Activated CD4-positive, alpha-beta memory T cell treated with anti-CD3 and anti-CD28 coated beads for 36 hours (primary cell): ENCODE measurements at places on chromosomes 2 and 18. TPM values are rescaled to one million over a fixed set of nuclear protein-coding genes. Genes with fewer than 3 reads are reported as not detected.
A peak's percentile ranks its signal among the peaks of the same experiment; 100 is the strongest.

SFTPB gene
- total RNA-seq, result not detected

FAM228A gene
- total RNA-seq, result 0.17 TPM

ACVR1 gene
- total RNA-seq, result 24.8 TPM

ACYP2 gene
- total RNA-seq, result 5.6 TPM

NAT8 gene
- not detected for total RNA-seq

COL4A3 gene
- not detected for total RNA-seq

ANKRD62 gene
- not detected for total RNA-seq

SPOPL gene
- total RNA-seq, result 10.6 TPM

GALNT3 gene
- total RNA-seq, result 3.2 TPM

- H3K4me3 ChIP-seq, result no peak overlapping the region
- no peak for DNase-seq
- no peak overlapping the region for H3K27ac ChIP-seq
- peaks cover 19% of the 10 kb centered on the region for H3K4me1 ChIP-seq
These were observed 10.0 kb downstream of the MRPL33 start for GRCh38 chr2:27781496-27781895.

DNA sequence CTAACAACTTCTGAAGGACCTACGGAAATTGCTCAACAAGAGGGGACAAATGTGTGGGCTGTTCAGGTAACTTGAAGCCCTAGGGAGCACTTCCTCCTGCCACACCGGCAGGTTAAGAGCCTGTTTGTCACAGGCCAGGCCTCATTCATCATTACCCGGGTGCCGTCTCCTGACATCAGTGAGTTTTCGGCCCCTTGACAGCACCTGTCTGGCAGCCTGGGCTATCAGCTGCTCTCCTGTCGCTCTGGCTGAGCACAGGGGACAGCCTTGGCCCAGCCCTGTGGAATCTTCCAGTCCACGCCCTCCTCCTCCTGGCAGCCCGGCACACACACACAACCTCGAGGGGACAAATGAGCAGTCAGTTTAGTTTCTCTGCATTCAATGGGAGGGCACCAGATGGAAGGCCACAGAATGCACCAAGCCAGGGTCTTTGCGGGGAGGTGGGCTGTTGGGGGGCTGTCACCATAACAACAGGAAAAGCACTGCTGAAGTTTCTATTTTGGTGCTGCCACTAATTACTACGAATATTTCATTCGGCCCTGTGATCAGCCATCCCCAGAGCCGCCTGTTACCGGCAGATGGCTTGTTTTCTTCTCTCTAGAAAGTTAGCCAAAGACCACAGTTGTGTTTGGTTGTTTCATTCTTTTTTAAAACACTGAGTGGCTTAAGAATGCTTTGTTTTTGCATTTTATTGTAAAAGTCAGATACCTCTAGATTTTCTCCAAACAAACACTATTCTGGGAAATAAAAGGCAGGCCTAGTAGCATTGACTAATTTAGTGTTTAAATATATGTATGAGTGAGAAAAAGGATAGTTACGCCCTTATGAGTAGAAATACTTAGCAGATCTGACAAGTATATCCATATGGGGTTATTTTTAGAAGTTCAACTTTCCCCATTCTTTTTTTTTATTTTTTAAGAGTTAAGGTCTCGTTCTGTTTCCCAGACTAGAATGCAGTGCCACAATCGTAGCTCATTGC is 189.9 kb upstream of the NDUFV2 start:
- H3K27me3 ChIP-seq, result peaks cover 1% of the 10 kb centered on the region
- DNase-seq, result no peak
- H3K36me3 ChIP-seq, result peaks cover 2% of the 10 kb centered on the region
- H3K4me3 ChIP-seq, result no peak overlapping the region

DNA sequence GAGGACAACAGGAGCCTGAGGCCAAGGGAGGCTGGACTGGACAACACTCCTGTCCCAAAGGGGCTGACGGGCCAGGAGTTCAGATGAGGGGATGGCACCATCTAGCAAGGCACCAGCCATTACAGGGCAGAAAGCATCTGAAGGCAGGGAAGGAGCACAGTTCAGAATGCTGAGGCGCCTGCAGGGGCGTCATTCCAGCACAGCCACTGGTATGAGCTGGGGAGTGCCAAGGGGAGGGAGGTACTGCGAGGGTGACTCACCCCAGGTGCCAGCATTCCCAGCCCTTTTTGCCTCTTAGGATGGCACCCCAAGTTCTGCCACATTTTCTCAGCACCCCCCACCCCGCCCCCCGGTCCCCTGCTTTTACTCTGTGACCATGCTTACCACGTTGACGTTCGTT is 129.8 kb upstream of the EPAS1 start:
- H3K36me3 ChIP-seq, result peaks cover 3% of the 10 kb centered on the region
- no peak overlapping the region for H3K27ac ChIP-seq
- DNase-seq, result no peak
- no peak overlapping the region for H3K4me3 ChIP-seq
- H3K27me3 ChIP-seq, result no peaks in the 10 kb centered on the region

DNA sequence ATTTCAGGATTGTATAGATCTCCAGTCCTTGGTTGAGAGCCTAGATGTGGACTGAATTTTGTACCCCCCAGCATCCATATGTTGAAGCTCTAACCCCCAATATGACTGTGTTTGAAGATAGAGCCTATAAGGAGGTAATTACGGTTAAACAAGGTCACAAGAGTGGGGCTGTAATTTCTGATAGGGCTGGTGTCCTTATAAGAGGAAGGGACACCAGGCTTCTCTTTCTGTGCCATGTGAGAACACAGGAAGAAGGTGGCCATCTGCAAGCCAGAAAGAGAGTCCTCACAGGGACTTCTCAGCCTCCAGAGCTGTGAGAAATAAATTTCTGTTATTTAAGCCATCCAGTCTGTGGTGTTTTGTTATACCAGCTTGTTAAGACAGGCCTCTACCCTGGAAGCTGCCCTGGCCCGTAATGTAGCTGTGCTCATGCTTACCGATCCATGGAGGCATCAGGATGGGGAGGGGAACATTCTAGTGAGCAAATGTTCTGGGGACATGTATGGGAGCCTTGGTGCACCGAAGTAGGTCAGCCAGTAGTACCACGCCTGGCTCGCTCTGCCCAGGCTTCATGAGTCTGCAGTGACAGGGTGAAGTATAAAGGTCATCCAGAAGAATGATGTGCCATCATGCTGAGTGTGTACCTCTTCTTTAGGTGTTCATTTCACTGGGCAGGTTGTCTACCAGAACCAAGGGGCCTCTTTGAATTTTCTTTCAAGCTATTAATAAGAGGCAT is 16.1 kb downstream of the RASGRP3 start:
- peaks cover 48% of the 10 kb centered on the region for H3K4me1 ChIP-seq
- peaks cover 13% of the 10 kb centered on the region for H3K27me3 ChIP-seq
- DNase-seq, result no peak
- no peaks in the 10 kb centered on the region for H3K36me3 ChIP-seq

DNA sequence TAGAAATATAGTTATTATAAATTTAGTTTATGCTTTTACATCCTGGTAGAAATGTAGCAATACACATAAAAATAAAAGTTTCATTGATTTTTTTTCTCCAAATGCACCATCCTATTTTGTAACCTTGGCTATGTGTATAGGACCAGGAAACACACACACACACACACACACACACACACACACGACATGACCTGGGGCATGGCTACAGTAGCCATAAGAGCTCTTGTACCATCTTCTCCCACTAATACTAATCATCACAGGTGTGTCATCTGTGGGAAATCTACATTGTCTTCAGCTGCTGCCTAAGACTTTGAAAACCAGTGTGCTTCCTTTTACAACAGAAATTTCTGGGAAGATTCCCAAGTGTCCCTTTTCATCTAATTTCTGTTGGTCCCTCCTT is 144.3 kb downstream of the MCFD2 start:
- H3K4me1 ChIP-seq, result no peaks in the 10 kb centered on the region
- H3K27ac ChIP-seq, result no peak overlapping the region
- H3K27me3 ChIP-seq, result no peaks in the 10 kb centered on the region
- no peaks in the 10 kb centered on the region for H3K36me3 ChIP-seq

DNA sequence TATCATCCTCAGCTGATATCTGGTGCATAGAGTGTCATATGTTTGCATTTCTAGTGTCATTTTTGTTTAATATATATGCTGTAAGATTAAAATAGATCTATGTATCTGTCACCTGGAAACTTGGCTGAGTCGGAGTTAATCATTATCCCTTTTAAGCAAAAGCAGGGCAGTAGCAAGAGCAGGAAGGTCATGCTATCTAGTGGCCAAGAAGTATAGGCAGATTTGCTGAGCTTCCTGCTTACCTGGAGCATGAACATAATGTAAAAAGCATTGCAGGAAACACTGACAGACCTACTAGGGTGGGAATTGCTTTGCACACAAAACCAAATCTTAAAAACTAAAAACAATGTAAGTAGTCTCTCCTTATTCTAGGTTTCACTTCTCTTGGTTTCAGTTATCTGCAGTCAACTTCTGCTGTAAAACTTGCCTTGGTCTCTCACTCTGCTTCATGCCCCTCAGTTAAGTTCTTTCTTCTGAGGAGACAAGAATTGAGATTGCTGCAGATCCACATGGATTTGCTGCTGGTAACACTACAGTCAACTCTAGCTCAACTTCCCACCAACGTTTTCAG is 295.3 kb downstream of the CDH7 start:
- no peaks in the 10 kb centered on the region for H3K36me3 ChIP-seq
- no peak overlapping the region for H3K4me3 ChIP-seq
- H3K27me3 ChIP-seq, result no peaks in the 10 kb centered on the region

GRCh38 chr18:56962322-56962721 is 184.6 kb upstream of the BOD1L2 start:
- H3K36me3 ChIP-seq, result peaks cover 20% of the 10 kb centered on the region
- DNase-seq, result no peak
- no peak overlapping the region for H3K27ac ChIP-seq
- no peaks in the 10 kb centered on the region for H3K4me1 ChIP-seq
- H3K4me3 ChIP-seq, result no peak overlapping the region
- H3K27me3 ChIP-seq, result no peaks in the 10 kb centered on the region

DNA sequence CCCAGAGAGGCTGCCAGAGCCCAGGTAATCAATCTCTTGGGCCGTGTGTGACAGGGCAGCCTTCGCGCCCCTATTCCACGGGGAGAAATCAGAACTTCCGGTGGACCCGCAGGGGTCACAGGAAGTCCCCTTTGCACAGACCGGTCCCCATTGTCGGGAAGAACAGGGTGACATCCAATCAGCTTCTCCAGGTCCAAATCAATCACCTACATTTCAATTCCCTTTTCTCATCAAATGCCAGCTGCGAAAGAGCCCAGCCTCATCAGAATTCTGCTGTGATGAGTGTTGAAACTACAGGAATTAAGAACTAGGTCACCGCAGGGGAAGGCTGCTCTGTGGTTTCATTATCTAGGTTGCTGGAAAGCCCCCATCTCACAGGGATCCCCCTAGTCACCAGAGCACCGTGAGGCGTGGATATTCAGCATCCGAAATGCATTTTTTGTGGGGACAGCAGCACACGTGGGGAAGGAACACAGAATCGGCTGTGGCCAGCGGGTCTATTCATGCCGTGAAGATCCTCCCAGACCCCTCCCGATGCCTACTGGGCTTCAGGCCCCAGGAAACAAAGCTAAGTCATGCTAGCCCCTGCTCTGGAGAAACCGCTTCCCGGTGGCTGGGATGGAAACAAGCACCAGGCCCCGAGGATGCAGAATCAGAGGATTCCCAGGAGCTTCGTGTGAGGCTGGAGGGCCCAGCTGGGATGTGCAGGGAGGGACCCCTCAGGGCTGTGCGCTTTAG is 193.7 kb upstream of the ID2 start:
- no peaks in the 10 kb centered on the region for H3K27me3 ChIP-seq
- peak overlapping the region; percentile 91 for H3K27ac ChIP-seq
- DNase-seq, result peak; percentile 88
- H3K36me3 ChIP-seq, result peaks cover 5% of the 10 kb centered on the region
- peaks cover 72% of the 10 kb centered on the region for H3K4me1 ChIP-seq

DNA sequence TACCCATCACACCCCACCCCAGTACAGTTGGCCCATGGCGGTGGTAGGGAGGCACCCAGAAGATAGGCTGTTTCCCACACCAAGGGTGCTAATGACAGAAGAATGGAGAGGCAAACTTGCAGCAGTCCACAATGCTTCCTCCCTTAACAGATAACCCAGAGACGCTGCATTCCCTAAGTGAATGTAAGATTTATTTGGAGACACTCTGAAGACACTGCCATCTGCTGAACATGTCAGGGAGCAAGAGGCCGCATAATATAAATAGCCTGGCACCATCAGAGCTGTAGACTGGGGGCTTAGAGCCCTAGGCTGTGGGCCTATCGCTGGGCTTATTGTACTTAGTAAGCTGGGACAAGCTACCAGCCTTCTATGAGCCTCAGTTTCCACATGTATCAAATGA is 2.2 kb upstream of the IWS1 start:
- H3K4me1 ChIP-seq, result peaks cover 22% of the 10 kb centered on the region
- H3K4me3 ChIP-seq, result no peak overlapping the region
- DNase-seq, result no peak
- peaks cover 9% of the 10 kb centered on the region for H3K36me3 ChIP-seq
- no peaks in the 10 kb centered on the region for H3K27me3 ChIP-seq

DNA sequence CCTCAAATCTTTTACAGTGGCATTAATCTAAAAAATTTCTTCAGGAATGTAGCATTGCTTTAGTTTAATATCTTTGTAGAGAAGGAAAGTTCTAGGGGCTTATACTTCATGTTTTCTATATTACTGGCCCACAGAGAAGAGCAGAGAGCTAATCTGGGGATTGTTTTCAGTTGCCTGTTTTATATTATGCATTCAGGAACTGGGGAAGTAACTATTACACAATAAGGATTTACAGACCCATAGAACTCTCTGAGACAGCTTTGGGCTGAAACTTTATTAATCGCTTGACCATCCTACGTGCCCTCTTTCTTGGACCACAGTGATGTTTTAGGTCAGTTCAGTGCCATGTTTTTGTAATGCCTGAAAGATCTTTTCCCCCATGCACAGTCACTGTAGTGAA is 29.9 kb downstream of the BIRC6 start:
- H3K4me1 ChIP-seq, result peaks cover 10% of the 10 kb centered on the region
- no peak overlapping the region for H3K27ac ChIP-seq
- peaks cover 25% of the 10 kb centered on the region for H3K36me3 ChIP-seq

GRCh38 chr2:106800976-106801655 is 84.9 kb downstream of the ST6GAL2 start:
- H3K27me3 ChIP-seq, result no peaks in the 10 kb centered on the region
- H3K4me1 ChIP-seq, result no peaks in the 10 kb centered on the region
- DNase-seq, result no peak

GRCh38 chr18:10139783-10140410 is 226.1 kb downstream of the VAPA start:
- no peak for DNase-seq
- no peaks in the 10 kb centered on the region for H3K36me3 ChIP-seq
- H3K27me3 ChIP-seq, result no peaks in the 10 kb centered on the region
- no peak overlapping the region for H3K27ac ChIP-seq
- no peak overlapping the region for H3K4me3 ChIP-seq

DNA sequence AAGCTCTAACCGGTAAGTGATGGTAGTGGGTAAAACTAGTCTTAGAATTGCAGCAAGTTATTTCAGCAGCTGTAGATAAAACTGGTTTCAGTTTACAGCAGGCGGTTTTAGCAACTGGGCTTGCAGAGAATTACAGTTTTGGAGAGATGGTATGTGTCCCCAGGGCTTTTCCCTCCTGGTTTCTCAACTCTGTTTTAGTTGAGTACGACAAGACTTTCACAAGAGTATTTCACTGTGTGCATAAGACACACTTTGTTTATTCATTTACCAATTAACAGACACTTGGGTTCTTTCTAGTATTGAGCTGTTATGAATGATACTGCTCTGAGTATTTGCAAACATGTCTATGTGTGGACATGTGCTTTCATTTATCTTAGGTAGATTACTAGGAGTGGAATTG is 65.6 kb upstream of the RFX8 start:
- no peak for DNase-seq
- H3K27ac ChIP-seq, result no peak overlapping the region
- no peaks in the 10 kb centered on the region for H3K27me3 ChIP-seq

- H3K36me3 ChIP-seq, result peaks cover 18% of the 10 kb centered on the region
- no peaks in the 10 kb centered on the region for H3K27me3 ChIP-seq
- H3K27ac ChIP-seq, result no peak overlapping the region
- no peaks in the 10 kb centered on the region for H3K4me1 ChIP-seq
These were observed 37.3 kb downstream of the THAP4 start for GRCh38 chr2:241599615-241600014.
